ENCODE measurements at places on chromosomes 1 and 21.

DNA sequence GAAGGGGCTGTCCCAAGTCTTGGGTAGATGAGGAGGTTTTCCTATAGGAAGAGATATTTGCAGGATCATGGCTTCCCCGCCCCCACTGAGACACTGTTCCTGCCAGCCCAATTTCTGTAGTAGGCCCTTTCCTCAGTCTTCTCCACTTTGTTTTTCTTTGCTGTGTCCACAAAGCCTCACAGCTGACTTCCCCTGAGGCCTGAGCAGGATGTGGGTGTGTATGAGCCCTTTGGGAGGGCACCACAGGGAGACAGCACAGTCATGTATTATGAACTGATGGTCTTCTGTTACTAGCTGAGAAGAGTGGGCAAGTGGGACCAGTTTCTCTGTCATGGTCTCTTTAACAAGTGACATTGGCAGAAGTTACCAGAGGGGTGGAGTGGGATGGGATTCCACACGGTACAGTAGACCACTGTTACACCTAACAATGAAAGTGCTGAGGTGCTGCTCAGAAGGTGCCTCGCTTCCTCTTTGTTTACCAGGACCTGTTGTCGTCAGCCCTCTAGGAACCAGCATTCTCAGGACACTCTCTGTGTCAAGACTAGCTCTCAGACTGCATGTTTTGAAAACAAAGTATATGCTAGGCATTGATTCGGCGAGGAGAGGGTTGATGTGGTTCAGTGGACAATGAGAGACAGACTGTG, 253.8 kb upstream of the HOOK1 start:
- DNase-seq, result no peak

DNA sequence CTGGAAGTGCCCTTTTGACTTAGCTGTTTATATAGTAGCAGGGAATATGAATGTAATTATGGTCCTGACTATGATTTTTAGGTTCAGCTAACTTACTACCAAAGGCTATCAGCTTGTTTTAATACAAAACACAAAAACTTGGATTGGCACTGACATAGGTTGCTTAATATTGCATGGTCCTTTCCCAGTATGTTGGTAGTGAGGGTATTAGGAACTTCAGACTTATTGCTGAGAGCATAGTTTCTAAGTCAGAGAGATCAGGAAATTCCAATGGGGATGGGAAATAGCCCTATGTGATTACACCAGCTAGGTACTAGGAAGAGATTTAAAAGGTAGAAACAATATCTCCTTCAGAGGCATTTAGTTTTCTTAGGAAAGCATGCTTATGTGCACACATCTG, 7.7 kb downstream of the ARID1A start:
- DNase-seq, result no peak

DNA sequence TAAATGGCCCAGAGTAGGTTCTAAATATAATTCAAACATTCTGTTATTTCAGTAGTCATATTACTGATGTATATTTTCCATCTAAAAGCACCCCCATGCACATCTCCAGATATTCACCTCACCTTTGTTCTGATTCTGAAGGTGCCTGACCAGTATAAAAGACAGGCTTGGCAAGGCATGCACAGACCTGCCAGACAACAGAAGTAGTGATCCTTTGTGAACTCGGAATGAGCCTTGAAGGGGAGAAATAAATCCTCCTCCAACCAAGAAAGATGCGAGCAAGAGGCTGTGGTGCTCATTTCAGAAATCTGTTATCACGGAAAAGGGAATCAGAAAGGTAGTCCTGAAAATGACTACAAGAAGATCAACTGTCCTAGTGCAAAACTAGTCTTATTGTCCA, 287.3 kb downstream of the VAV3 start:
- DNase-seq, result no peak

DNA sequence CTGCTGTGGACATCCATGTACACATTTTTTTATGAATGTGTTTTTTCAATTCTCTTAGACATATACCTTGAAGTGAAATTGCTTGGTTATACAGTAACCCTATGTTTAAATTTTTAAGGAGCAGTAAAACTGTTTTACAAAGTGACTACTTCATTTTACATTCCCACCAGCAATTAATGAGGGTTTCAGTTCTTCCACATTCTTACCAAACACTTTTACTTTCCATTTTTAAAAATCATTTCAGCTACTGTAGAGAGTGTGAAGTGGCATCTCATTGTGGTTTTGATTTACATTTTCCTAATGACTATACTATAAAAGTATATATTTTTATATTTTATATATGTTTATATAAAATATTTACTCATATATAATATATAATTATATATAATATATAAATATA, 1221.5 kb downstream of the PLA2G4A start:
- DNase-seq, result no peak

DNA sequence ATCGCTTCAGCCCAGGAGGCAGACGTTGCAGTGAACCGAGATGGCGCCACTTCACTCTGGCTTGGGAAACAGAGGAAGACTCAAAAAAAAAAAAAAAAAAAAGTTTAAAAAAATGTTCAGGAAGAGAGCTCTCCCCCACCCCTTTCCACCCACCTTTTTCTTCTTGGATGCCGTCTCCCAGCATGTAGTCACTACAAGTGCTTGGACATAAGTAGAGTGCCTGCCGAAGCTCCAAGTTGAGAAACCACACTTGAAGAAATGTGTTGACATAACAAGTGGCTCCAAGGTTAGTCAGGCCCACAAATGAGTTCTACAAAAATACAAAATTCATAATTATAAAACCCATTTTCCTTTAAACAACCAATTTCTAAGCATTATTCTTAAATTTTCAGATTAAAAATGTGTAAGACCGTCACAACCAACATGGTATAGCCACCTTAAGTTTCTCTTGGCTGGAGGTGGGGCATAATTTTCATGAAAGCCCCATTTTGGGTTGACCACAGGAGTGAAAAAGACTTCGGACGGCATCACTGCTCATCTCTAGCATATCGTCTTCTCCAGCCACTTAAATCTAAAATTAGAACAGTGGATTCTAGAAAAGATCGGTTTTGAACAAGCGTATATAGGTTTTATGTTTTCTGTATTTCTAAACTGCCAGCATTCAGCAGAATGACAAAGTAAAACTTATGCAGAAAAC, 26.4 kb downstream of the USP48 start:
- DNase-seq, result no peak

DNA sequence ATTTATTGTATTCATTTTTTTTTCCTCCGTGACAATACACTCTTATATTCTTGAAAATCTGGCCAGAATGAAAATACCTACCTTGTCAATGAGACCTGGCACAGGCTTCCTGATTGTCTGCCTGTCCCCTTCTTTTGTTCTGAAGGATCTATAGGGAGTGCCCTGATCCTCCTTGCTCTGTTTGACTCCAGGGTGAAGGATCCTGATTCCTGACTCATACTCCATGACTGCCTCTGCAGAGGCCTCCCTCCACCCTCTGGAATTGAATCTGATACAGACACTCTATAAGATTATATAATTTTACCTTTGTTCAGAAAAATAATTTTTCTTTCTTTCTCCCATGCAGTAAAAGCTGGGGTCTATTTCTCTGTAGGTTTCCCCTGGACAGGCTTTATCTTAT, 116.2 kb downstream of the HMCN1 start:
- no peak for DNase-seq

DNA sequence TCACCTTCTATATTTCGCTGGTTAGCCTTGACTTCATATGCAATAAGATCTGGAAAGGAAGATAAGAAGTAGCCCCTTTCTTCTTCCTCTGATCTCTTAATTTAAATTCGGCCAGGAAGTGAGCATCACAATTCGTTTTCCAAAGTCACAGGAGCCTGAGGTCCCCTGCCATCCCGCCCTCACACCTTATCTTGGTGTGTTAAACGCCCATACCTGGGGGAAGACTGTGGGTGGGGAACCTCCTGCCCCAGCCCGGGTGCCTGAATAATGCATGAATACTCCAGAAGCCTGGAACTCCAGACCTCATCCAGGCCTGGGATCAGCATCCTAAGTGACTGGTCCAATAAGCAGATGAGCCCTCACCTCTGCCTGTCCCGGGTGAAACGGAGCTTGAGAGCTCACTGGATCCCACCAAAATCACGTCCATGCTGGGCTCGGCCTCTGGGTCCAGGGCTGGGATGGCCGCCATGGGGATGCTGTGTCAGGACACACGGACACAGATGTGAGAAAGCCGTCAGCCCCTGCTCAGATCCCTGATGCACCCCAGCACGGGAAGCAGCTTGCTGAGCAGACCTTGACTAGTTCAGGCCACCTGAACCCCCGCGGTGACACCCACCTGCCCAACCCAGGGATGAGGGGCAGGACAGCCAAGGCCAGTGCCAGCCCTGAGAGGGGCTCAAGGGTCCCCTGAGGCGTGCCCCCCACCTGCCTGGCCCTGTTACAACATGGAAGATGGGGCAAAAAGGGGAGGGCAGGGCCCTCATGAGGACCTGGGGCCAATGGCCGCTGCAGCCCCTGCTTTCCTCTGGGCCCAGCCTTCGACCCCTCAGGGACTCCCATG, 686 bp downstream of the DNMT3L start:
- no peak for DNase-seq

- DNase-seq, result no peak
Measured at GRCh38 chr21:15430023-15430422, 299.8 kb upstream of the USP25 start.

GRCh38 chr1:200888349-200888838, 6.3 kb upstream of the INAVA start:
- DNase-seq, result no peak

- DNase-seq, result no peak
Measured at GRCh38 chr1:3079381-3080052, 10.5 kb downstream of the PRDM16 start.

DNA sequence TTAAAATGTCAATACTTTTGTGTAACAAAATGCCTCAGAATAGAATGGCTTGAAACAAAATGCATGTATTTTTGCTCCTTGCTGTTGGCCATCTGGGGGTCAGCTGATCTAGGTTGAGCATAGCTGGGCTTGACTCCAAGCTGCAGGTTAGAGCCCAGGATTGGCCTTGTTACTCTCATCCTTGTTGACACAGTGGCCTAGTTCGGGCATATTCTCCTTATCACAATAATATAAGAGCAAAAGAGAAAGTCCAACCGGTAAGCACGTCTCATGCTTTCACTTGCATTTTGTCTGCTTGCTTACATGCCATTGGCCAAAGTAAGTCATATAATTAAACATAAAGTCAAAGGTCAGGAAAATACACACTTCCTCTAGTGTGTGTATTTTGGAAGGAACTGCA, 456.2 kb downstream of the KCNT2 start:
- no peak for DNase-seq

DNA sequence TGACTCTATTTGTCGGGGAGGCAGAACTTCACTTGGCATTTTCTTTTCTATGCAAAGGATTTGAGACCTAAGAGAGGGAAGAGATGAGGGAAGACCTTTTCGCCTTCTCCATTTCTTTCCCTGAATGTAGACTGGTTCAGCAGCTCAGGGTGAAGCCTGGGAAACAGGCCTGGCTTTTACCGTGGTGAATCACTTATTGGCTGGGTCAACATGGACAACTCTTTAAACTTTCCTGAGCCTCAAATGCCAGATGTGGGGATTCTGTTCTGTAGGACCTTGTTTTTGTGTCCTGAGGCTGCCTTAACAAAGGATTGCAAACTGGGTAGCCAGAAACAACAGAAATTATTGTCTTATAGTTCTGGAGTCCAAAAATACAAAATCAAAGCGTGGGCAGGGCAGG, 455.8 kb upstream of the VAMP3 start:
- no peak for DNase-seq

DNA sequence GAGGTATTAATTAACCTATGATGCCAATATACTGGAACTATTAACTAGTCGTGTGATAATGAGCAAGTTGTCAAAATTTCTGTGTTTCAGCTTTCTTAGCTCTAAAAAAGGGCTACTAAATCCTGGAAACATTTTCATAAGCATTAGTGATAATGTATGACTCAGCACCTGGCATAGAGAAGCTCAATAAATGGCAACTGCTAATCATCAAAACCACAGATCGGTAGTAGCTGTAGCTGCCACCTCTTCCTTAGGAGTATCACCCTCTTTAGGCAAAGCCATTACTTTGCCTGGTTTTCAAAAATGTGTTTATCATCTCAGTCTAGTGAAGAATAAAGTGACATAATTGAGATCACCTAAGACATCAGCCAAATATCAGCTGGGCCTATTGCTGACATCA, 75.5 kb downstream of the TPR start:
- DNase-seq, result no peak

DNA sequence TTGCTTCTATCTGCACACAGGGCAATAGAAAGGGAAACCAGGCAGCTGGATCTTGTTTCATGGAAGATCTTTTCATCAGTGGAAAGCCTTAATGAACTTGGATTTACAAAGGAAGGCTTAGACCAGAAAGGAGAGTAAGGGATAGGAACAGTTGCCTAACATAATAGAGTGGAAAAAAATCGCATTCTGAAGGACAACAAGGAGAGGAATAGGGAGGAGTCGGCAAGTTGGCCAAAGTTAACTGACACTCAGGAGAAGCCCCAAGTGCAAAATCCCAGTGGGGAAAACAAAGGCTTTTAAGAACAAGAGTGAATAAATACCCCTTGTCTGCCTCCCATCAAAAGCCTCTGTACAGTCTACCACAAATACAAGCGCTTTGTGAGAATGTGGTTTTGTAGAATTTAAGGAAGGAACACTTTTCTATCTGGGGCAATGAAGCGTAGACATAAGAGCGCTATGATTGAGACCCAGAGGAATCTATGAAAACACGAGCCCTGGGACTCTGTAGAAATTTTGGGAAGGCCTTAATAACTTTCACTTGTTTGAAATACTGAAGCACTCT, 74.1 kb downstream of the ZNF648 start:
- no peak for DNase-seq

GRCh38 chr1:226994586-226995364, 54.7 kb downstream of the COQ8A start:
- DNase-seq, result no peak

DNA sequence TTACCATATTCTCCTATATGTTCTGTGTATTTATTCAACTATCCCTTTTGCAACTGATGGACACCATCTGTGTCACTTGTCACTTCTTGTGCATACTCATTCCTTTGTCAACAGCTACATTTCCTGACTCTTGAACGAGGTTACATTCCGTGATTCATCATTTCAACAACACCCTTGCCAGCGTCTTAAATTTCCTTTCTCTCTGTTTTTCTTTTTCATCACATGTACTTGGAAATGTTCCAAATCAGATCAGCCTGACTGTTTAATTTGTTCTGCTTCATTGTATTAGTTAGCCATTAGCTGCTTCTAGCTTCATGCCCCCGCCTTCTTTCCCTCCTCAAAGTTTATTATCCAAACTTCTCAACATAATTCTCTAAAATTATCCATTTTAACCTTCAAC, 173.0 kb downstream of the ADGRL4 start:
- DNase-seq, result no peak

DNA sequence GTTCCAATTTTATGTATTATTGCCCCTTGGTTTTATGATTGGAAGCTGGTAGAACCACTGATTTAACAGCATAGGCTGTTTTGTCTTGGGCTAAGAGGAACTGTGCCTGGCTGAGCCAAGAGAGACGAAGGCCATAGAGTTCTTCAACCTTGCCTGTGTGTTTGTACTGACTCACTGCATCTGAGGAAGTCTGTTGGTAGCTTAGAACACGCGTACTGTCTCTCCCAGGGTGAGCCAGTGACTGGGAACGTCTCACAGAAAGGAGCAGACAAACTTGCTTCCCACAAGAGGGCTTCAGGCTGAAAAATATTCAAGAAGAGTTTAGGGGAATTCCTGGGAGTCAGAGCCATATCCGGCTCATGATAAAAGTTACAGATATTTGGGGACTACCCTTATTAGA, 14.9 kb downstream of the TMEM51 start:
- no peak for DNase-seq
